ENCODE measurements at places on chromosomes 6 and 20. TPM values are rescaled to one million over a fixed set of nuclear protein-coding genes. Genes with fewer than 3 reads are reported as not detected.

GRCh38 chr6:52994031-52994838, 849 bp downstream of the GSTA4 start:
- DNase-seq, result no peak
- H3K36me3 ChIP-seq, result peaks cover 24% of the 10 kb centered on the region
- H3K4me1 ChIP-seq, result peaks cover 50% of the 10 kb centered on the region
- H3K27ac ChIP-seq, result peak overlapping the region; percentile 77
- peaks cover 4% of the 10 kb centered on the region for H3K27me3 ChIP-seq

DNA sequence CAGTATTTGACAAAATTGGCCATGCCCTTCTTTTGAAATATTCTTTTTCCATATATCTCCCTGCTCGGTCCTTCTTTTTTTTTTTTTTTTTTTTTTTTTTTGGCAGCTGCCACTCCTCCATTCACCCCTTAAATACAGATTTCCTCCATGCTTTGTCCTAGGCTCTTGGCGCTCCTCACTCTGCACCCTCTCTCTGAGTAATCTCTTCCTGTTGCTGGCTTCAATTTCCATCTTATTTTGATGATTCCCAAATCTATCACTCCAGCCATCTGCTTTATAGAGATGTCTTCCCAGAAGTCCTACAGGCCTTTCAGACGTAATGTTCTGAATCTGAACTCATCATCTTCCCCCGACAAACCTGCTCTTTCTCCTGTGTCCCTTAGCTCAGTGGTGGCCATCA, 12.8 kb upstream of the KLHL32 start:
- DNase-seq, result no peak
- no peak overlapping the region for H3K27ac ChIP-seq
- H3K36me3 ChIP-seq, result no peaks in the 10 kb centered on the region

DNA sequence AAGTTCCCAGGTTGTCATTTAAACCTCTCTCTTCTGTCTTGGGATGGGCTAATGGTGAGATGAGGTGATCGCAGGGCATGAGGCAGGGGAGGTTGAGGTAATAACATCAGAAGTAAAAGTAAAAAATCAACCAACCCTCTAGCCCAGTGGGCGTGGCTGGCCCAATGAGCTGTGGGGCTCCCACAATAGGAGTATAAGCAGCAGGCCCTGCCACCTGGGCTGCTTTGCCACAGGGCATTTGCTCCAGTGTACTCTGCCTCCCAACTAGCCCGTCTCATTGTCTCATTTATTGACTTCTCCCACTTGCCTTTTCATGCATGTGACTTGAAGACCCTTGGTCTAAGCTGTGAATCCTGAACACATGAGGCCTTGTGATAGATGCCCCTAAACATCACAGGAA, 62.8 kb downstream of the PHACTR3 start:
- H3K36me3 ChIP-seq, result no peaks in the 10 kb centered on the region
- DNase-seq, result no peak
- peaks cover 8% of the 10 kb centered on the region for H3K27me3 ChIP-seq
- H3K4me3 ChIP-seq, result no peak overlapping the region
- H3K27ac ChIP-seq, result no peak overlapping the region
- no peaks in the 10 kb centered on the region for H3K4me1 ChIP-seq

- peaks cover 23% of the 10 kb centered on the region for H3K27me3 ChIP-seq
- peak overlapping the region; percentile 37 for H3K4me3 ChIP-seq
- no peak overlapping the region for H3K27ac ChIP-seq
- peak; percentile 72 for DNase-seq
- H3K36me3 ChIP-seq, result peaks cover 21% of the 10 kb centered on the region
- H3K4me1 ChIP-seq, result peaks cover 28% of the 10 kb centered on the region
Observed at GRCh38 chr6:26594730-26595632, 1.8 kb upstream of the ABT1 start.

- peaks cover 50% of the 10 kb centered on the region for H3K27me3 ChIP-seq
- peak overlapping the region; percentile 78 for H3K4me3 ChIP-seq
- no peaks in the 10 kb centered on the region for H3K36me3 ChIP-seq
- DNase-seq, result peak; percentile 83
- H3K4me1 ChIP-seq, result peaks cover 7% of the 10 kb centered on the region
Observed at GRCh38 chr6:28648035-28648877, 122.6 kb downstream of the GPX5 start.

DNA sequence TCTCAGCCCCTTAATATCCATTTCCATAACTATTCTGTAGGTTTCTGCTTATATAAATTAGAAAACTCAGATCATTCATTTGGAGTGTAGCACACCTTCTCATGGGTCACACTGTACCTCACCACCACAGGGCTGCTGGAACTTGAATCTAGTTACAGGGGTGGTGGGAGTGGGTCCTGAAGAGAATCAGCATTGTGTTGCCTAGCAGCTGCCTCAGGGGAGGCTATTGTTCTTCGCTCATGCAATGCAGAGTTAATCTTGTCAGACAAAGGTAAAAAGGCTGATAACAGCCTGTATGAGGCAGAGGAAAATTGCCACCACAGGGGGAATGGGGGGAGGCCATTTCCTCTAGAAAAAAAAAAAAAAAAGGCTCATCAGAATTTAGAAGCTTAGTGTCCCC, 496.0 kb upstream of the ADGRB3 start:
- H3K27me3 ChIP-seq, result no peaks in the 10 kb centered on the region
- H3K4me3 ChIP-seq, result no peak overlapping the region
- H3K36me3 ChIP-seq, result no peaks in the 10 kb centered on the region
- no peaks in the 10 kb centered on the region for H3K4me1 ChIP-seq
- H3K27ac ChIP-seq, result no peak overlapping the region

DNA sequence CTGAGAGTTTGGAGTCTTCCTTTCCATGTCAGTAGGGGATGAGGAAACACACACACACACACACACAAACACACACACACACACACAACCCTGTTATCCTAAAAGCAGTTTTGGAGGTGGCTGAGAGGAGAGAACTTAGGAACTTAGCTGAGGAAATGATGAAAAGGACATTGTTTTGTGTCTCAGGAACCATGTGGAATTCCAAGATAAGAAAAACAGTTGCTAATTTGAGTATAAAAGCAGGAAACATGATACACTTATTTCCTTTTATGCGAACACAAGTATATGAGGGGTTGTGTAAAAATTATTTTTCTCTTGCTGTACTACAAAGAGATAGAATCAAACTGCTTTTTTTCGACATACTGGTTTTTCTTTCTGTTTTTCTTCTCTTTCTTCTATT, at the start of gene MYCT1:
Gene MYCT1, plus strand, starts transcription at position 264 of the 400 bp plus-strand sequence. Its CDS starts 6 bp downstream, at position 270.
- no peaks in the 10 kb centered on the region for H3K4me1 ChIP-seq
- no peaks in the 10 kb centered on the region for H3K36me3 ChIP-seq
- no peak within 1 kb of the TSS for H3K4me3 ChIP-seq
- no peak within 1 kb of the TSS for H3K27ac ChIP-seq

- peak; percentile 46 for DNase-seq
- H3K4me3 ChIP-seq, result no peak overlapping the region
- H3K27ac ChIP-seq, result no peak overlapping the region
- no peaks in the 10 kb centered on the region for H3K27me3 ChIP-seq
- peaks cover 19% of the 10 kb centered on the region for H3K4me1 ChIP-seq
Observed at GRCh38 chr20:1440024-1440423, 26.6 kb downstream of the NSFL1C start.

GRCh38 chr20:58647796-58648501, 3.1 kb upstream of the STX16 start:
- H3K4me1 ChIP-seq, result peaks cover 3% of the 10 kb centered on the region
- H3K36me3 ChIP-seq, result peaks cover 19% of the 10 kb centered on the region
- no peak overlapping the region for H3K4me3 ChIP-seq
- no peak for DNase-seq

The GRIK2 gene
- total RNA-seq, result not detected

The PPP1R16B gene
- total RNA-seq, result 84.0 TPM

The PAX1 gene
- not detected for total RNA-seq

The PRL gene
- total RNA-seq, result not detected

All from activated CD4-positive, alpha-beta T cell treated with anti-CD3 and anti-CD28 coated beads for 36 hours (primary cell).